ENCODE measurements at places on chromosomes 11 and 22.

DNA sequence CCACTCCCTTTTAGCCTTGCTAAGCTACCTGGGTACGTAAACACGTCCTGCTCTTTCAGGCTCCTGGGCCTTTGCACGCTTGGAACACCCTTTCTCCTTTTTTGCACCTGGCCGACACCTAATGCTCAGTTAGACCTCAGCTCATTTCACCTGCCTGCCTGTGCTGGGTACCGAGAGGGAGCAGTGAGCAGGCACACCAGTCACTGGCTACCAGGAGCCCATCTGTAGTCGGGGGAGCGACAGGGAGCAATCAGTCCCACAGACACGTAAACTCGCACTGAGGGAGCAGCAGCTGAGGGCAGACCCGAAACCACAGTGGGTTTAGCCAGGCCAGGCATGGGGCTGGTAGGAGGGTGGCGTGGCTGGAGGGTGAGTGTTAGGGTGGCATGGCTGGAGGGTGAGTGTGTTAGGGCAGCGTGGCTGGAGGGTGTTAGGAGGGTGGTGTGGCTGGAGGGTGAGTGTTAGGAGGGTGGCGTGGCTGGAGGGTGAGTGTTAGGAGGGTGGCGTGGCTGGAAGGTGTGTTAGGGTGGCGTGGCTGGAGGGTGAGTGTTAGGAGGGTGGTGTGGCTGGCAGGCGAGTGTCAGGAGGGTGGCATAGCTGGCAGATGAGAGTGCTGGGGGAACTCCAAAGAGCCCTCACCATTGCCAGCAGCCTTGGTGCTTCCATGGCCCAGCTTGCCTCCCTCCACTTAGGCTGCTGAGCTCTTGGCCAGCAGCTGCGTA is 6.4 kb upstream of the GTSE1 start:
- DNase-seq, result no peak

DNA sequence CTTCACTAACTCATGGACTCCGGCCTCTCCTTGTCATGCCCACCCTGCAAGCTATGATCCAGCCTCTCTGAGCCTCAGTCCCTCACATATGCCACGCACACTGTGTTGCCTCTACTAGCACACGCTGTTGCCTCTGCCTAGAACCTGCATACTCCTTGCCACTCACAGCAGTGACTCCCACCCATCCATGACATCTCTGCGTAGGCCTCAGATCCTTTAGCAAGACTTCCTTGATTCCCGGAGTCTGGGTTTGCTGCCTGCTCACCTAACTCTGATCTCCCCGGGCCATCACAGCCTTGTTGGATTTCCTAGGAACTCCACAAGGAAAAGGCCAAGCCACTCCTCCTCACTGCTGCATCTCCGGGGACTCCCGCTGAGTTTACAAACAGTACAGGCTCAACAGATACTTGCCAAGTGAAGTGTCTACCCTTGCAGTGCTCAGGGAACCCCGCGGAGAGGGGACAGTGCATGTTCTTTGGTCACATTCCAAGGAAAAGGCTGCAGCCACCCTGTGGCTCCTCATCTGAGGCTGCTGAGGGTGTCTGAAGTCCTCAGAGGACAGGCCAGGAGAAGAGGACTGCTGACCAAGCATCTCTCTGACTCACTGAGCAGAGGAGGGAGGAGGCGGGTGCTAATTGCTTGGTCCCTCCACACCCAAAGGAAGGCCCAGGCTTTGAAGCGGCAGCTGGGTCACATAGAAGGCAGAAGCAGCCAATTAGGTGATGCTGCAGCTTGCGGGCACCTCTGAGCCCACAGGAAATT is 42.4 kb upstream of the NAV2 start:
- DNase-seq, result no peak

GRCh38 chr22:42934338-42934737 is 77.3 kb upstream of the ARFGAP3 start:
- DNase-seq, result no peak

DNA sequence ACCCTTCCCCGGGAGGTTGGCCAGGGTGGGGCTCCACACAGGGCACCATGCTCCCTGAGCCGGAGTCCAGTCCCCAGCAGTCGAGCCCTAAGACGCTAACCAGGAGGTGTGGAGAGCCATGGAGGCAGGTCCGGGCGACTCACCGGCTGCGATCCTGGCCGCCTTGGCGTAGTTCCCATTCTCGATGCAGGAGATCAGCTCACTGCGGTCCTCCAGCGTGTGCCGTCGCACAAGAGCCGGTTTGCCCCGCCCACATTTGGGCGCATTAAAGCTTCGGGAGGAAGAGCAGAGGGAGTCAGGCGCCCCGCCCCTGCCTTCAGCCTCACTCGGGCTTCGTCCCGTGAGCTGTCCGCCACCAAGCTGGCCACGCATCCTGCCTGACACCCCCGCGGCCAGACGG is 50.8 kb downstream of the BRD1 start:
- DNase-seq, result no peak

GRCh38 chr11:26599425-26599824 is 27.4 kb upstream of the MUC15 start:
- no peak for DNase-seq

DNA sequence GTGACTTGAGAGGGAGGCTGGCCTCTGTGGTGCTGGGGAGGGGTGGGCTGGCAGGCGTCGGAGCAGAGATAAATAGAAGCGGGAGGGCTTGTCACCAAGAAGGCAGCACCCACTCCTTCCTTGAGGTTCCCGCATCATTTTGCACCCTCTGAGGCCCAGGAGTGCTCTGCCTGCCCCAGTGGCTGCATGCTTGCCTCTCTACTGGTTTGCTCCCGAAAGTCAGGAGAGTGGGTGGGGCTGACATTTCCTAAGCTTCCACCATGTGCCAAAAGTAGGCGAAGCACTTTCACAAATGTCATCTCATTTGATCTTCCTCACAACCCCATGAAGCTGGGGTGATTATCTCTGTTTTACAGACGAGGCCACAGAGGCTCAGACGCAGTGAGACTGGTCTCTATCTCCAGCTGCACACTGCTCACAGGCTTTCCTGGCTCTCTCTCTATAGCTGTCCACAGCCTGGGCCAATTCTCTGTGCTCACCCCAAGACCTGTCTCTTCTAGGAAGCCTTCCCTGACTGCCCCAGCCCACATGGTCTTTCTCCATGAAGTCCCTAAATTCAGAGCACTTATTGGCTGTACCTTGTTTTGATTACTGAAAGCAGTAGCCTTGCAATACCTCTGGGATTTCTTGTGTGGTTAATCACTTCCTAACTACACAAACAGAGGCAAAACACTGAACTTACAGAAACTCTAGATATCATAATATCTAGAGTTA is 2.6 kb upstream of the UCP3 start:
- DNase-seq, result no peak

DNA sequence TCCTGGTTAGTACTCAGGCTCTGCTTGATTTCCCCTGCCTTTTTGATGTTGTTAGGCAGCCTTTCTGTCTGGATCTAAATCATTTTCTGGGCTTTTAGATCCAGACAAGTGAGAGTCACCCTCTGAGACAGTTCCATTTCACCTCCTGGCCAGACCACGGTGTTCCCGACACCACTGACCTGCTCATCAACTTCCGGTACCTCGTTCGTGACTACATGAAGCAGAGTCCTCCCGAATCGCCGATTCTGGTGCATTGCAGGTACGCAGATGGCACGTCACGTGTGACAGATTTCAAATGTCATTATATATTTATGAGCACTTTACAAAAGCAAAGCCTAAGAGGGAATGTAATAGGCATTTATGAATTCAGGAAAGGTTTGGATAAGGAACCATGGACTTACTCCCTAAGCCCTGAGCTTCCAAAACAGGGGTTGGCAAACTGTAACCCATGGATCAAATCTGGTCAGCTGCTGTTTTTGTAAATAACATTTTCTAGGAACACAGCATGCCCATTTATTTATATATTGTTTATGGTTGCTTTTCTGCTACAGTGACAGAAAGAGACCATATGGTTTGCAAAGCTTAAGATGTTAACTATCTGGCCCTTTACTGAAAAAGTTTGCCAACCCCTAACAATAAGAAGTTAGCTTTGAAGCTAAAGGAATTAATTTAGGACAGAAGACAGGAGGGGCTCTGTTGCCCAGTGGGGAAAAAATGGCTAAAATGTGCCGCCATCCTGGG is 53.1 kb upstream of the OR4B1 start:
- no peak for DNase-seq

DNA sequence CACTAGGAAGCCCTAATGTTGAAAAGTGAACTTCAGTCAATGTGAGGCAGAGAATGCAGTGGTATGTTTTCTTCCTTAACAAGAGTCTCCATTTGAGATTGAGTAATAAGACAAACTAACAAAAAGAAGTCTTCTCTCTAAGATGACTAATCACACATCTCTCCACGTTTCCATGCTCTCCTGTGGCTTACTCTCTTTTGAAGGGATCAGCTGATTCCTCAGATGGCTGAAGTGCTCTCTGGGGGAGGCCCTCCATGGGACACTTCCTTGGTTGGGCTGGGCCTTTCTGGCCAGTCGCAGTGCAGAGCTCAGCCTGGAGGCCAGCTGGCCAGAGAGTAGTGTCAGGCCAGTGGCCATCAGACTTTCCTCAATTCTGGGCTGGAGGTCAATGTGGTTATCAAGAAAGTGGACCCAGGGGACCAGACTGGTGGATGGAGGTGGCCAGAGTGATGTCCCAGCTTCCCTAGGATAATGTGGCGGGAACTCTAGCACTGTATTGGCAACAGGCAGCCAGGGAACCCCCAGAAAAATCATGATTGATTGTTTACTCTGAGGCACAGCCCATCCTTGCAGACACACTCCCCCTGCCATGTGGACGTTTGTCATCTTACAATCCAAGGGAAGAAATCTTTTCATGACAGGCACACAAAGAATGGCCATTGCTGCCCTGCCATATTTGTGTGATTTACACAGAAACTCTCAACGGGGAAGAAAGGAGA is 14.5 kb downstream of the CSRP3 start:
- no peak for DNase-seq

GRCh38 chr11:45904309-45904915 is 2.7 kb downstream of the FREY1 start:
- no peak for DNase-seq

DNA sequence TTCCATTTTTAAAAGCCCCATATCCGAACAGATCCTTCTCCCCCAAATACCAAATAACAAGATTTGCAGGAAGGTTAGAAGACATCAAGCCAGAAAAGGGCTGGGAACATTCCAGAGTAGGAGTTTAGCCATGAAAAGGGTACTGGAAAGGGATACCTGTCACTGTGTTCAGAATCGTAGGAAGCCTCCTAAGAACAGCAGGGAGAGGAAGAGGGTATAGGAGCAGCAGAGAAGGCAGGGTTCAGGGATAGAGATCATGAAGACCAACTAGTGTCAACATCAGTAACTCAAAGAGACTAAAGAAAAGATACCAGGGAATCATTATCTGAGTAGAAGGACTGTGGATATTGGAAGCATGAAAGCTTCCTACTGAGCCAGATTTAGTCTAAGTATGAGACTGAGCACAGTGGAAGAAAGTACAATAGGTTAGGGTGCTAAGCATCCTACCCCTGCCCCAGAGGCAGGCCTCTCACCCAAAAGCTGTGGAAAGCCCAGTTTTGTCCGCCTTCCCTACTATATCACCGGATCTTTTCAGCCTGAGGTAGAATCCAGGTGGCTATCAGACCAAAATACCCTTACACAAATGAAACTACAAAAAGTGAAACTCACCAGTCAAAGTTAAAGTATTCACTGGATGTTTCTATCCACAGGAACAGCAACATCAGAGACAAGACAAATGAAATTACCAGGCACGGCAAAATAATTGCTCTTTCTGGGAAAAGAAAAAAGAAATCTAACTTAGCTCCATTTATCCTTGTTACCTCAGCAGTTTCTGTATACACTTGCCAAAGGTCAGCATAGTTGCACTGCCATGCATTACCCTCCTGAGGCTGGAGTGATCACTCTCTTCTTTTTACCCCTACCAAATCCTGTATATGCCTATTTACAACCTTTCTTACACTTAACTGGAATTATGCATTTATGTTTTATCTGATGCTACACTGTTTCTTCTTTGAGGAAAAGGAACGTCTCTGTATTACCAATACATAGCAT is 16.7 kb downstream of the GDPD4 start:
- DNase-seq, result no peak

- DNase-seq, result no peak
These were observed 1.8 kb downstream of the OR51G1 start for GRCh38 chr11:4922304-4922703.

- DNase-seq, result peak; percentile 68
These were observed 28.2 kb downstream of the KCTD17 start for GRCh38 chr22:37079668-37080171.

- no peak for DNase-seq
These were observed 158.1 kb downstream of the GRIA4 start for GRCh38 chr11:105767931-105768330.

DNA sequence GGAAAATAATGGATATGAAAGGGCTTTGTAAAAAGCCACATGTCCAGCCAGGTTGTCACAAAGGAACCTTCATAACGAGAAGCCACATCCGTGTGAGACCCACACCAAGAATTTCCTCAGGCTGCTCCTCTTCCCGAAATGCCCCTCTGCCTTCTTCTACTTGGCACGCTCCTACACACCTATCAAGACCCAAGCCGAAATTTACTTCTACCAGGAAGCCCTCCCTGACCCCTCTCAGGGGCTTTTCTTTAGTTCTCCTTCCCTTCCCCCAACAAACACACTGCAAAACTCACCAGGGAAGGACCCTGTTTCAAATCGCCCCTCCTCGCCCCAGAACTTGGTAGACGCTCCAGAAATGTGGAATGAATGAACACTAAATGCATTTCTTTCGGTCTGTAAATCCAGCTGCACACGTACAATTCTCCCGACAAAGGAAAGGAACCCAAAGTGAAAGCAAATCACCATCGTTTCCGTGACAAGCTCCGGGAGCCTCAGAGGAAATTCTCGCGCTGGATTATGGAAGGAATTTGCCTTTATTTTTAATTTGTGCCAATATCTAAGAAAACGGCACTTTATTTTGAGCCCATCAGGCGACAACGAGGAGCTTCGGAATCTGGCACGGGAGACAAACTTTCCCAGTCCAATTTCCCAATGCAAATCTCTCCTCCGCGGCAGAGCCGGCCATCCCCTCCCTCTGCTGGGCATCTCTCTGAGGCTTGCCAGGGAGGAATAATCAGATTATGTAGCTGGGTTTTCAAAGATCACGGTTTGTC is 13.2 kb upstream of the SHISAL1 start:
- no peak for DNase-seq

DNA sequence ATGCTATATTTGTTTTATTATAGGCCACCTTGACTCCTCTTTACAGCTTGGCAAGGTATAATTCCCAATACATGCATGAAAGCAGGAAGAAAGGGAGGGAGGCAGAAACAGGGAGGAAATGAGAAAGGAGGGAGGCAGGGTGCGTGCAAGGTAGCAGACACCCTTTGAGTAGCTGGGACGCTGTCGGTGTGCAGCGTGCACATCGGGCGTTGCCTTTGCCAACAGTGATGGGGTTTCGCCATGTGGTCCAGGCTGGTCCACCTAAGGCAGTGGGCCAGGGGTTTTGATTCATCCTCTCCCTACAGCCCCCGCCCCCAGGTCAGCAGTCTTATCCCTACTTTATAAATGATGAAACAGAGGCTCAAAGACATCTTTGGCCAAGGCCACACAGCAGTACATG is 25.0 kb upstream of the PHF21B start:
- DNase-seq, result no peak

- DNase-seq, result no peak
These were observed 48.6 kb upstream of the LMO2 start for GRCh38 chr11:33940538-33940815.

GRCh38 chr11:91527380-91528030 is 697.1 kb upstream of the FAT3 start:
- DNase-seq, result no peak

GRCh38 chr11:78363024-78363619 is 54.5 kb downstream of the GAB2 start:
- DNase-seq, result no peak

- no peak for DNase-seq
These were observed 17.6 kb downstream of the PATZ1 start for GRCh38 chr22:31328544-31328960.

All from stimulated activated CD8-positive, alpha-beta memory T cell treated with anti-CD3 and anti-CD28 coated beads, Interleukin-4, amount 100 ng/mL, for 4 hours (primary cell).